ENCODE measurements at places on chromosomes 2 and 18.

GRCh38 chr2:55419679-55420438 lies at the start of gene CCDC88A:
Gene CCDC88A, minus strand, starts transcription at chr2:55419856. Its CDS starts 777 bp downstream, at chr2:55419079.
- peak; percentile 95 for DNase-seq

DNA sequence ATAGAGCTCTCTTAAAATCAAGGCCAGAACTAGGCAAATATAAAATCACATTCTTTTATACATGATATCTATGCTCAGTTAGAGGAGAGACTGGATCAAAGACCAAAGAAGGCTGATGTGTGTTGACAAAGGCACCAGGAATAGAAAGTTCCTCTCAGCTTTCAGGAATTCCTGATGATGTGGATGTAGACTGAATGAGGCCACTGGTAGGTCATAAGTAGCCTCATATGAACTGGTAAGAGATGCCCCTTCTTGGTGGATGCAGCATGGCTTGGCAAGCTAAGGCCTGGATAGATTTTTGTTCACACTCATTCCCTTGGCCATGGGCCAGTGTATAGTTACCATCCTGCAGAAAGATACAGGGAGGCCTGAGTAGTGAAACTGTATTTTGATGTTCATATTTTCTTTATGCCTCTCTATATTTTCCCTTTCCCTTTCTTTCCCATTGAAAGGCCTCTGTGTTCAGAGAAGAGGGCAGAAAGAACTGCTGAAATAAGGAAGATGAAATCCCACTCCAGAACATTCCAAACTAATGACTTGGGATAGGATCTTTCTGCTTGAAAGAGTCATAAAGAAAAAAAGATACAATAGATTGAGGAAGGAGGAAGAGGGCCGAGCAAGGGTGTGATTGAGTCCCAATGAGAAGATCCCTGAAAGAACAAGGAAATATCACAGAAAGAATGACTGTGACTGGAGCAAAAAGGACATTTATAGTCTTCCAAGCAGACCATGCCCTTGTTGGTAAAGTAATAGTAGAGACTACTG lies 2182.7 kb upstream of the PIK3C3 start:
- DNase-seq: no peak

DNA sequence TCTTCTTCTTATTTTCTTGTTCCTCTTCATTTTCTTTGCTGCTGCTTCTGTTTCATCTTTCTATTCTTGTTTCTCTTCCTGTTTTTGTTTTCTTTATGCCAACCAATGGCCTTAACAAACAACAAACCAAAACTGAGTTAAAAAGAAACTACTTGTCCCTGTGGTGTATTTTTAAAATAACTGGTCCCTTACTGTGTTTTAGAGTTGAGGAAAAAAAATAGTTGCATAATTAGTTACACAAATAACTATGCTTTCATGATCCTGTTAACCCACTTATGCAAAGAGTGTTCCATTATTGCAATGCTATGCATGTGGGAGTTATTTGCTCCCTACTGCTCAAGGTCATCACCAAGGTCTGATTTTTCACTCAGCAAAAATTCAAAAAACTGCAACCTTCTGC lies 39.5 kb upstream of the IMP4 start:
- no peak for DNase-seq

DNA sequence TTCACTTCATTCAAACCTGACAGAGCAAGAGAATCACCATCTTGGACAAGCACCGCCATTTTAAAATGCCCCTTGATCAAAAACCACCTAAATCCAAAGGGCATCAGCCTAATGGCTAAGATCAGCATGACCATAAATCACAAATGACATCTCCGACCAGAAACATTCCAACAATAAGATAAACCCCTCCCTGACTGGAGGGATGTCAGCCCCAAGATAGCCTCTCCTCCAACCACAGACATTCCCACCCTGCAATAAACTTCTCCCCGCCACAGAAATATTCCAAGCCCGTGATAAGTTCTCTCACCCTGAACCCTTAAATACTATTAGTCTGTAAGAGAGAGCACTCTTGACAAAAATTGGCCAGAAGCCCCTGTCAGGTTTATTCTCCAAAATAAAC lies 21.6 kb upstream of the LYPD1 start:
- DNase-seq: no peak

GRCh38 chr2:42639340-42640077 lies 71.1 kb downstream of the MTA3 start:
- no peak for DNase-seq

DNA sequence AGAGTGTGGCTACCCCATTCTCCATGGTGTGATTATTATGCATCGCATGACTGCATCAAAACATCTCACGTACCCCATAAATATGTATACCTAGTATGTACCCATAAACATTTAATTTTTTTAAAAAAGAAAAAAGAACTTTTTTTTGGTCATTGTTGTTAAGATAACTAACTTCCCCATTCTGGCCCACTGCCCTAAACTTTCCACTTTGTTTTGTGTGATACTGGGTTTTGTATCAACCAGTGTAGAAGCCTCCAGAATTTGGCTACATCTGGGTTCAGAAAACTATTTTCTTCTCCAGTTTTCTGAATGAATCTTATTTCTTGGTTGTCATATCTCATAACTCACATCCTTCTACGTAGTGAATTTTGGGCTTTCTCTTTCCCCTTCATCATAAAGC lies 62.3 kb upstream of the NABP1 start:
- DNase-seq: no peak

GRCh38 chr18:35581898-35582641 lies 530 bp downstream of the GALNT1 start:
- no peak for DNase-seq

DNA sequence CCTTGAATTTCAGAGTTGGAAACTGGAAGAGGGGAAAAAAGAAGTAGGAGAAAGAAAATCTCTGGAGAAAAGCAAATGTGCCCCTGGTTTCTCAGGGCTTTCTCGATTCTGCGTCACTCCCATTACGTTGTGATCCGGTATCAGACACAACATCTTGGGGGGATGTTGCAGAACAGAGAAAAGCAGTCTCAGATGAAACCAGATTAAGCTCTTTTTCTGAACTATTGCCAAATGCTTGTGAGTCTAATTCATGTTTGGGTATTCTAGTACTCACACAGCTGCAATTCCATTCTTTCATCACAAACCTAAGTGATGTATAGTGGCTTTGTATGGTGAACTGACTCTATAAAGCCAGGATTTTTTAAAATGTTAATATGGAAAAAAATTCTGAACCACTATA lies 233.2 kb downstream of the TCF4 start:
- DNase-seq: no peak

DNA sequence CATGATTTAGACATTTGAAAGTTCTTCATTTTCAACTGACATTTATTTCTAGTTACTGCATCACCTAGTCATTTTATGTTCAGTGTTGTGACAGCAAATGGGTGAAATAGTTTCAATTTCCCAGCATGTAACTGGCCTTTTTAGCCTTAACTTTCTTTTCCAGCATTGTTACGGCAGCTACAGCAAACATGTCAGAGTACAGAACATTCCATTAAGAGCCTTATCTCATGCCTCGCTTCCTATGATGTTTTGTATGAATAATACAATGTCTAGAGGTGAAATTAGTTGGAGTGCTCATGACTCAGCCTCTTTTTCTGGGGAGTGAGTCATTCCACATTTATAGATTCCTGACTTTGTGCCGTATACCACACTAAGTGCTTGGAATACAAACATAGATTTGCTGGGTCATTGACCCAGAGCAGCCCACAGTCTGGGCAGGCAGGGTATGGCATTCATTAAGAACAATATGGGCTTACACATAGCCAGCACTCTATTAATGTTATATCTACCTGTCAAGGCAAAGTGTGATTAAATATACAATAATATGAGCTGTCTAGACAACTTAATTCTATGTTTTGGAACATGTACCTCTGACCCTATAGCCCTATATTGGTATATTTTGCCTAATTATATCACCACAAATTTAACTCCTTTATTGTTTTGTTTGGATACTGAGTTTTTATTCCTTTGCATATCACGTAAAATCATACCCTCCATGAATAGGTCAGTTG lies 72.2 kb downstream of the MAP2 start:
- no peak for DNase-seq

DNA sequence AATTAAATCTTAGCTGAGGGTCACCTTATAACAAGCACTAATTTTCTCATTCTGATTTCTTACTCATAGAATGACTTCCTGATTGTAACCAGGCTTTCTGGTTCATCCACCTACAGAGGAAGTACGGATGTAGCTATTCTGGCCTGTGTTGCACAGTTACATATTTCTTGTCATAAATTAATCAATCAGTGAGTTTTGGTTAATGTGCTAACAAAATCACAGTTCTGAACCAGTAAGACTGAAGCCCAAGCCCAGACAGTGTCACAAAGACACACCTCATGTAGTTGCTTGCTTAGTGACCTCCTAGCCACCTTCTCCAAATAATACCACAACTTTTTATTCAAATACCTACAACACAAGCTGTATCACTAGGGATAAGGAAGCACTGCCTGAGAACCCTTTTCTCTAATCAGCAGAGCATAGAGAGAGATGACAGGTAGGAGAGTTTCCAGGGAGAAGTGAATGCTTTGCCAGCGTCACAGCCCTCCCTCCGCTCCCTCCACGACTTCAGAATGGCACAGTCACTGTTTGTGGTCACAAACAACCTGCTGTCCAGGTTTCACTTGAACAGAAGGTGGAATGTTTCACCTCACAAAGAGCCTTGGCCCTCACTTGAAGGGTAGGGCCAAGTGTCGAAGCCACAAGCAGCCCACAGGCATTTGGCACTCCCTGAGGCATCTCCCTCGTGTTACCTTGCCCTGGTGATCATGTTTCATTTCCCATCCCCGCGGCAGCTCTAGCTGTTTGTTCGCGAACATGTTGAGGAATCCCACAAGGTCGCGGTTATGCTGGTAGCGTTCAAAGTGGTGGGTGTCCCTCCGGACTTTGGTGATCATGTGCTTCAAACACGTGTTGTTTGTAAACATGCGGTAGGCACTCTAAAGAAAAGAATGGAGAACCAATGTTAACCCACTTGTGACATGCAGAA lies 120.8 kb upstream of the STK17B start:
- DNase-seq: no peak

GRCh38 chr2:111679202-111679601 lies 204.8 kb downstream of the ANAPC1 start:
- DNase-seq: no peak

DNA sequence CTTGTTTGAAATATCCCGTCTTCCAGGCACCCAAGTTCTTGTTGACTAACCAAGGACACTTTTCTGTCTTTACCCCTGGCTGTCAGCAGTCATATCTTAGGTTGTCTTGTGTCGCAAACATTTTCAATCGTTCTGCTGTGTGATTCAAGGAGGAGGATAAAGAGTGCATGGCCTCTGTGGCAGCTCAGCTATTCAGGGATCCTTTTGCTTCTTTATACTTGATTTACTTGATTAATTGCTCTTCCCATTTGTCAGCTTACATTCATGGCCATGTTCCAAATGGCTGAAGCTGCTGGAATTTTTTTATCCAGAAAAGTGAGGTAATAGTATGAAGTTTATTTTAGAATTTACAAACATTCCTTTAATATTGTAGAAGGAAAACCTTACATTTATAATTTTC lies 97.3 kb upstream of the FZD5 start:
- DNase-seq: no peak

DNA sequence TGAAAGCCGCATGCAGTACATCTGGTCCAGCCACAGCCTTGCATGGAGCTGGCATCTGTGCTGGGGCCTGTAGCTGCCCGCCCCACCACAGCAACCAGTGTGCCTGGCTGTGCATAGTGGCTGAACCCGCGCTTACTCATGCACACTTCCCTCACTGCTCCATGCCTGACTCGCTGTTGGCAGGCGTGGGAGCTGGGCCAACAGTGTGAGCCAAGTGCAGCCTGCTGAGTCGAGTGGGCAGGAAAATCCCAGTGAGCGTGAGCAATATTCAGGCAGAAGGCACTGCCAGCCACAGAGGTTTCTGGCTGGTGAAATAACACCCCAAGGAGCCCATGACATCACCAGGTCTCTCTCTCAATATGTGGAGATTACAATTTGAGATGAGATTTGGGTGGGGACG lies 1674.1 kb upstream of the TMEFF2 start:
- DNase-seq: no peak

GRCh38 chr2:53312721-53313120 lies 454.9 kb upstream of the CHAC2 start:
- no peak for DNase-seq

DNA sequence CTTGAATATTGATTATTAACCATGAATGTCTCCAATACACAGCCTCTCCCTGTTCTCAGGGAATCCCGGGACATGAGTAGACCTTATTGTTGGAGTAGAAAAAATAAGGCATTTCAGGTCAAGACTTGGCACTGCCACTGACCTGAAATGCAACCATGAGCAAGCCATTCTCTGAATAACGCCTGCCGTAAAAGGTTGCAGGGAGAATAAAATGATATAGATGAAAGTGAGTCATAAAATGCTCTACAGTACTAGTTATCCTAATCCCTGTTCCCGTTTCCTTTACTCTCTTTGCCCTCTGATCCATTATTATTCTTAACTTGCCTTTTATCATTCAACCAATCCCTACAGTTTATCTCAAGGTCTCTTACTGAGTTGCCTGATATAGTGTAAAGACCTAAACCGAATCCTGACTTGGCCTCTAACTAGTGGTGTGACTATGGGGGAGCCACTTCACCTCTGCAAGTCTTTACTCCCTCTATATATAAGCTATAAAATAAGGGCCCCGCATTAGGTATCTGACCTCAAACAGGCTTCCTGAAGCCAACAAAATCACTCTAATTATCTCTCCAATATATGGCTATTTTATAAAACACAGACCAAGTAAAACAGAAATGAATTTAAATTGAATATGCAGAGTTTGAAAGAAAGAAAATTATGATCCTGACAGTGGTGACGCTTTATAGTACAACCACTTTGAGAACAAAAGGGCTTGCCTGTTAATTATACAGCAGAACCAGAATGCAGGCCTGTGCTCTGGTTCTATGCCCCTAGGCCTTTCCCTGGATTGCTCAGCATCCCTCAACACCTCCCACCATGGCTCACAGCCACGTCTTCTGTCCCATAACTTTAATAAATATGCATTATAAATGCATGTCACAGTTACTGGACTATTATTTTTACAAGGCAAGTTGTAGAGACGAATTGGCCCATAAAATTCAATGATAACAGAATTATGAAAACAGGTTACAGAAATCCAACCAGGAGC lies 183.1 kb downstream of the STK39 start:
- no peak for DNase-seq

- DNase-seq: no peak
Measured at GRCh38 chr2:223768179-223768578, 69.2 kb downstream of the AP1S3 start.

GRCh38 chr2:234463626-234464290 lies 33.1 kb downstream of the ARL4C start:
- DNase-seq: no peak

- DNase-seq: no peak
Measured at GRCh38 chr2:84084856-84085255, 374.2 kb downstream of the SUCLG1 start.
